ENCODE measurements at places on chromosomes 5 and 9.

GRCh38 chr5:60980511-60980910 is 35.5 kb downstream of the NDUFAF2 start:
- no peak for DNase-seq

- no peak for DNase-seq
These were observed 28.4 kb upstream of the RNF130 start for GRCh38 chr5:180099733-180100611.

DNA sequence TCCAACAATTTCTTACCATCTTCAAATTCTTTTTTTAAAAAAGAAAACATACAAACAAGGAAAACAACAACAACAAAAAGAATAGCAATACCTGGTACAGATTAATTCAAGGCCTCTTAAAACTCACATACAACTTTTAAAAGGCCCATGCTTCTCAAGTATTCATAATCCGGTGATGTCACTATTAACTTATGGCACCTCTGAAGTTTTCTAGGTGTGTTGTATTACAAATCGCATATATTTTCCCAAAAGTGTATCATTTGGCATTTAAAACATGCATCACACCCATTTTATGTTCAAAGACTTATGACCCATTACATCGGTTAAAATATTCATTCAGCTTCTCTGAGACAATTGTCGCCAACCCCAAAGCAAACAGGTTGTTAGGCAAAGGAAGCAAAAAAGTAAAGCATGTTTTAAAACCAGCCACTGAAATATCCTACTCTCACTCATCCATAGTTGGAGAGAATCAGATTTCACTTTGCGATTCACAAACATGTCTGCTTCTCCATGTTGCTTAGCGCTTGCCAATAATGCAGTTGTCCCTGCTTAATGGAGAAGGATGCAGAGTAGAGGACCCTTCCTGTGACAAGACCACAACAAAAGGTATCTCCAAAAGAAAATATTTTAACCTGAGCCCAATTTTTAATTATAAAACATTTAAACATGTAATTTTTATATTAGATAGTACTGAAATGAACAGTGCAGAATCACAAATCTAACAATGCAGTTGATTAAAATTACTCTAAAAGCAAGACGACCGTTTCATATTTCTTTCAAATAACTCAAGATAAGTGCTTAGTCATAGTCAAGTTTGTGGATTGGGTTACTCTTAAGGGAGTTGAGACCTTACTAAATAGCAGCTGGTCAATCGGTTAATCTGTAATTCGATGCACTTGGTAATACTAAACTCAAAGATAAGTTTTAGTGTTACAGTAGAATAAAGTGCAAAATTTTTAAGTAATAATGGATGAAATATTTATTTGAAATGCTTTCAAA is 1.6 kb downstream of the SKP1 start:
- DNase-seq: no peak

DNA sequence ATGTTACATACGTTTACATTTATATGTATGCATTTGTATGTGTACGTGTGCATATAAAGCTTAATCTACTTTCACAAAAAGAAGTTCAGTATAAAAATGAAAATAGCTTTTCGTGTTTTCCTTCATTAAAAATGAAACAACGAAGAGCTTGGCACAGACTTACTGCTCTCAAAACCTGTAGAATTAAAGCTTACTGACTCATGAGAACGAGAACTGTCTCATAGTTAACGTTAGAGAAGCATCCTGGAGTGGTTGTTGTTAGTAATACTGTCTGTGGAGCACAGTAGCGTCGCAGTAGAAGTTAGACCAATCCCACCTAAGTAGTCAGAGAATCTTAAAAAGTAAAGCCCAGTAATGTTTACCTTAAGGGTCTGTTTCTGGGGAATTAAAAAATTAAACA is 1.3 kb downstream of the MAT2B start:
- DNase-seq: no peak

DNA sequence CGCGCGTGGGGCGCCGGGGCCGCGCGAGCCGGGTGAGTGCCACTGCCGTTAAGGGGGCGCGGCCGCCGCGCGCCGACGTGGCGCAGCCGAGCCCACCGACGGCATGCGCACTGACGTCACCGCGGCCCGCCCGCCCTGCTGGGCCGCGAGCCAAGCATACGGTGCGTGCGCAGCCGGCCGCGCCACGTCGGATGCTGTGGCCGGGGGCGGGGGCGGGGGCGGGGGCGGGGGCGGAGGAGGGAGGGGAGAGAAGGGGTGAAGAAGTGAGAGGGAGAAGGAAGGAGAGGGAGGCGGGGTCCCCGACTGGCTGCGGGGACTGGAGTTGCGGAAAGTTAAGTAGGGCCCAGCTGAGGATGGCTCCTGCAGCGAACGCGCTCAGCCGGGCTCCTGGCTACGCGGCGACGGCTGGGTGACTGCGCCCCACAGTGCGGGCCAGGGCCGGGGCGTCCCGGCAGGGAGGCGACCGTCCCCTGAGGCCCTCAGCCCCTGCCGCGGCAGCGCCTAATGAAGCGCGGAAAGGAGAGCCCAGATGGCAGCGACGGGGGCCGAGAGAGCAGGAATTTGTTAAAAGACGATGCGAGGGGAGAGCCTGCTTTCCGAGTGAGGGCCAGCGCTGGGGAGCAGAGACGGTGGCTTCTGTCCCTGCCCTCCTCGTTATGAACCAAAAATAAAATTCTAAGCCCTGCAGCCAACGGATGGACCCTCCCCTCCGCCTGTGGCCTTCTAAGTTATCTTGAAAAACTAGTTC is at the start of gene DAP:
Gene DAP, minus strand, starts transcription at position 50 of the 748 bp plus-strand sequence. CDS start 166 bp downstream, outside the sequence.
- peak; percentile 93 for DNase-seq

- DNase-seq: no peak
These were observed 114.6 kb upstream of the SAP30L start for GRCh38 chr5:154331232-154331631.

DNA sequence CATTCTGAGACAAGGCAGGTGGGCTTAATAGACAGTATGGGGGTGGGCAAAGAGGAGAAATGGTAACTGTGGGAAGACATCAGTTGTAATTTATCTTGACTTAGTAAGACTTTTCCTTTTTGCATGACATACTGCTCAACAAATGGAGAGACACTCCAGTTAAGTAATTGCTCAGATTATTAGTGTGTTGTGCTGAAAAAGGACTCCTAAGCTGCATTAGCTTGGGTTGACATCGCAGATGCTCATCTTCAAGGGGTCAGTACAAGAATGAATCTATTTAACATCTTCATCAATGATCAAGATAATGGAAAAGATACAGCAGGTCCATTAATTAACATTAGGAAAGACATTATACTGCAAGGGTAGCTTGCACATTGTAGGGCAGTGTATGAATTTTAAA is 181.1 kb upstream of the ELAVL2 start:
- no peak for DNase-seq

DNA sequence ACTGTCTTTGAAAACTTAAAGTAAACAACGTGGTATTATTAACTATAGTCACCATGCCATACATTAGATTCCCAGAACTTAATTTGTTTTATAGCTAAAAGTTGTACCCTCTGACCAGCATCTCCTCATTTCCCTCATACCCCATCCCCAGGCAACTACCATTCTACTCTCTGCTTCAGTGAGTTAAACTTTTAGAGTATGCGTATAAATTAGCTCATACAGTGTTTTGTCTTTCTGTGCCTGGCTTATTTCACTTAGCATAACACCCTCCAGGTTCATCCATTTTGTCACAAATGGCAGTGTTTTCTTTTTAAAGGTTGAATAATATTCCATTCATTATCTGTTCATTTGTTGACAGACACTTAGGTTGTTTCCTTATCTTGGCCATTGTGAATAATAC is 14.2 kb downstream of the COMMD10 start:
- DNase-seq: no peak

DNA sequence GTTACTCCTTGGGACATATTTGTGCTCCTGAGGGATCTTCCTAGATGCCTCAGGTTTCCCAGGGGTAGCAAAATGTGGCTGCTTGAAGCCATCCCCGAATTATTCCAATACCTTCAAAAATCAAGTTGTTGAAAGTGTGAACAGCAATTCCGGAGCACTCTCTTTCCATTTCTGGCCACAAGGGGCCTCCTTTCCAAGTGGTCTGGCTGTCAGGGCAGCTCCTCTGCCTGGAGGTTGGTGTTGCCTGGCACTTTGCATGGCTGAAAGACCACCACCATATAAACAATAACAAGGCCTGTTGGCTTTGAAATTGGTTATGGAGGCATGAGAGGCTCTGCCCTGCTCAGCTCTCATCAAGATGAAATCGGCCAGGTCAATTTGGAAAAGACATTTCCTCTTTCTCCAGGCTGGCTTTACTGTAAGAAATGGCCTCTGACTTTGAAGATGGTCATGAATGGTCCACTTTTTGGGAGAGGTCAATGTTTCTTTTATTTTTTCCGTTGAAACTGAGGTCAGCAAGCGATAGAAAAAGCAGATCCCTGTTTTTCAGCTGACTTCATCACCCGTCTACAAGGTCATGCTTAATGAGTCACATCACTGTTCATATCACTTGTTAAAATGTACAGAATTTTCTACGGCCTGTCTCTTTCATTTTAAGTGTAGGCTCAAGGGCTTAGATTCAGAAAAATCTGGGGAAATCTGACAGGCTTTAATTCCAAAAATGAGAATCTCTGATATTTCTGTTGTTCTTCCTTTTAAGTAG is 481.1 kb upstream of the ZNF608 start:
- DNase-seq: peak; percentile 5

DNA sequence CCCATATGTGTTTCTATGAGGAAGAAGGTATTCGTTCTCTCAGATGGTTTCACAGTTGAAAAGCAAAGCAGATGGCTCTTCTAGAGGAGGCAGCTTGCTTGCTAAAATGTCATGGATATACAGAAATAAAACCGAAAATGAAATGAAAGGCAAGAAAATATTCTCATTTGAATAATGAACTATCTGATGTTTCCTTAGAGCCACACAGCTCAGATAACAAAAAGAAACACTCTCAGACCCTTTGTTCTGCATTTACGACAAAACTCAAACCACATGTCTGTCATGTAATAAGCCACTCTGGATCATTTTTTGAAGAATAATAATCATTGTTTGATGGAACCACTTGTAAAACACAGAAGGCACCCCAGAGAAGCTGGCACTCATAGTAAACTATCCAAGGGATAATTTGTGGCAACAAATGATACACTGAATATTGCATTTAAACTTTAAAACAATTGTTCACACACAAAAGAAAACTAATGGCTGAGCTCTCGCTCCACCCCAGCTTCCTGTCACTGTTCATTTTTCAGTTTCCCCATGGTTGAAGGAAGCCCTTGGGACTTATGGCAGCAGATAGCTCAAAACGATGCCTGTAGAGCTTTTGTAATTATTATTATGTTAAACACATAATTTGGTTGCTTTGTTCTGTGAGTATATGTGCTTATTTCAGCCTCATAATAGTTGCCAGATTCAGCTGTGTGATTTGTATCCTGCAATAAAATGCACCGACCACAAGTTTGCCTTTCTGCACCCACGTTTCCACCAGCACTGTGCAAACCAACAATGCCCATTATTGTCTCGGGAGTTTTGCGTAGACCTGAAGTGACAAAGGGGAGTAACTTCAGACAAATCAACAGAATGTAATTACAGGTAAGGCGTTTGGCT is 256.0 kb downstream of the TMEM167A start:
- DNase-seq: no peak

DNA sequence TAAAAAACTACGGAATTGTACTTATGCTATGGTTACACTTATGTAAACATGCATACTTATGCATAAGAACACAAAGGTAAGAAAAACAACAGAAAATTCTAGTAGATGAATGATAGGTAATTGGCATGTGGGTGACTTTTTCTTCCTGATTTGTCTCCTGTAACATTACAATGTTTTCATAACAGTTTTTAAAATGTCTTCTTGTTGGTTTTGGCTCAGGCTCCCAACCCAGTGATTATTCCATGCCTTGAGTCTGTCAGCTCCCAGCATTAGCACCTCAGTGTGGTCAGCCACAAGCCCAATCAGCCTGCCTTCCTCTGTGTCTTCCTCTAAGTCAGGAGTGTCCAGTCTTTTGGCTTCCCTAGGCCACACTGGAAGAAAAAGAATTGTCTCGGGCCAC is 7.9 kb upstream of the FOXE1 start:
- no peak for DNase-seq

DNA sequence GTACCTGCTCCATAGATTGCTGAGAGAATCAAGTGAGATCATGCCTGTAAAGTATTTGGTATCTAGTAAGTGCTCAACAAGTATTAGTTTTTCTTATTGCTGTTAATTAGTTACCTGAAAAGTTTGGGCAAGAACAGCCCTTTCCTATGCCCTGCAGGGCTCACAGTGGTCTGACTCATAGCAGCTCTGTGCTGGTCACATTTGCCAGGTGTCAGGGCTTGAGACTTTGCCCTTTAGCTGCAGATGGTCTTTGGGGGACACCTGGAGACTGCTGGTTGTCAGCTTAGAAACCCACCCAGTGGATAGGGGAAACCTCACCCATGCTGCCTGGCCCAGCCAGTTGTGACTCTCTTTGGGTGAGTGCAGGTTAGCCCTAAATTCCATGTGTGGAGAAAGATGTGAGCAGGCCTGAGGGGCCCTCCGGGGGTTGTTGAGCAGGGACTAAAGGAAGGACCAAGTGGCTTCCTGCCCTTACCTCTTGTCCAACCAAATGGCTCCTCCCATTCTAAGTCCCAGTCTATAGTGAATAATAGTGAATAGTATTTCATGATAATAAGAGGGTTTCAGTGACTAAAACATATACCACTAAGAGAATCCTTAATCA is 9.0 kb downstream of the COL27A1 start:
- no peak for DNase-seq

DNA sequence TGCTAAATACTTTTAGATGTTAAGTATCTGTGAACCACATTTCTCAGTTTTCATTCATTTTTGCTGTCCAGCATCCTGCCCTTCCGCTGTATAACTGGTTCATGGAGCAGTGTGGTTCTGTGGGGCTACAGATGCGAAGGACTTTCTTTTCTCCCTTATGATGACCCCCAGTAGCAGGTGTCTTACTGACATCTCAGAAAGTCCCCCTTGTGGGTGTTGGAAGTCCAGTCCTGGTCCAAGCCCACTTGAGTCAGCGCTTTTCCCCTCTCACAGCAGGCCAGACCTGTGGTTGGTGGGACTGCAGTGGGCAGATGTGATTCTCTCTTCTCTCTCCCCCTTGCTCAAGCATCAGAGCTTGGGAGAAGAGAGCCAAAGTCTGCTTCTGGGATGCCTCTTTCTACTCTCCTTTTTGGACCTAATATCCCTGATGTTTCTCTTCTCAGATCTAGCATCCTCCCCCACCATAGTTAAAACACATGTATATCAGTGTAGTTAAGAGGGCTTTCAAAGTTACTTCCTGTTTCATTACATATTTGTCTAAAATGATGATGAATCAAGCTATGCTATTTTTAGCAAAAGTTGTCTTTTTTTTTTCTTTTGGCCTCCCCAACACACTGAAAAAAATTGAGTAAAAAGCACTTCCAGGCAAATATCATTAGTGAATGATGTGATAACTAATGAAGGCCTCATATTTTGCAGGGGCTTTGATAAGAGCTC is 119.5 kb upstream of the ZNF618 start:
- DNase-seq: no peak

- DNase-seq: no peak
These were observed 183.2 kb upstream of the DAB2 start for GRCh38 chr5:39608024-39608423.

DNA sequence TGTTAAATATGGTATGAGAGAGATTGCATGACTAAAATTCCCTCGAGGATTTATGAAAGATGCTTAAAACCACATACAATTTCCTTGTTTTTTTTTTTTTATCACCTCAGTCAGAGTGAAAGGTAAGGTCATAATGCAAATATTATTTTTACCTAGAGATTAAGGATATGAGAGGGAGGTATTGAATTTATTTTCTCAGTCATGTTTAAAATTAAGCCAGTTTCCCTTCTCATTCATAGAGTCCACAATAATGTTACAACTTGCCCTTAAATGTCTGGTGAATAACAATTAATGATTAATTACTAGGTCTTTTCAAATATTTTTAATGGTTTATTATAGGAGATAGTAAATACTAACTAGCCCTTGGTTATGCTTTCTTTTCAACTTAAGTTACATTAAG is 144.9 kb upstream of the HAPLN1 start:
- DNase-seq: no peak

All from HTR-8/SVneo (cell line).